ENCODE measurements at places on chromosomes 2 and 18. TPM values are rescaled to one million over a fixed set of nuclear protein-coding genes. Genes with fewer than 3 reads are reported as not detected.

Gene KCNJ13
- total RNA-seq, result not detected

DNA sequence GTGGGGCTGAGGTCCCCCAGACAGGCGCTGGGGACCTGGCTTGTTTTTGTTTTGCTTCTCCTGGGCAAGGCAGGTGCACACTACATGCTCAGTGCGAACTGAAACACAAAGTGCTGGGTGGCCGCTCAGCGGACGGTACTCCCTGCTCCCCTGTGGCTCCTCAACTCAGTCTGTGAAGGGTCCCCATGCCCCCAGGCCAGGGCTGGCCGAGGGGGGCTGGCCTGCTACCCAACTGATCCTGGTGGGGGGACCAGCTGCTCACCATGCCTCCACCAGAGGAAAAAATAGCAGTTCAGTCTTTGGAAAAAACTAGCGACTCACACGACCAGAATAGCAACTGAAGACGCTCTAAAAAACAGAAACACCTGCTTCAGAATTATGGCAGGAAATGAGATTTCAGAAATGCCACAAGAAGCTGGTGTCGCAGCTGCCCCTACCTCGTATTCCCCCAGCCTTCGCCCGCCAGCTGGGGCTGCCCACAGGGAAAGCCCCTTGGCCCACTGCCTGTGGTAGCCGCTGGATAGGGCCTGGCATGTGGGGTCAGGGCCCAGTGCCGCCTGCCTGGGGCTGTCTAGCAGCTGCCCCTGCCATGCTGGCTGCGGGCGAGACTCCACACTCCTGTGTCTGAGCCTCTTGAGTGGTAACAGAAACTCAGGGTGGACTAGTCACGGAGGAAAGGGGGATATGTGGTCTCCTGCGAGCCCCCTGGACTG is 43.7 kb downstream of the MEX3C start:
- DNase-seq, result no peak

Gene NR4A2
- 25.3 TPM for total RNA-seq

DNA sequence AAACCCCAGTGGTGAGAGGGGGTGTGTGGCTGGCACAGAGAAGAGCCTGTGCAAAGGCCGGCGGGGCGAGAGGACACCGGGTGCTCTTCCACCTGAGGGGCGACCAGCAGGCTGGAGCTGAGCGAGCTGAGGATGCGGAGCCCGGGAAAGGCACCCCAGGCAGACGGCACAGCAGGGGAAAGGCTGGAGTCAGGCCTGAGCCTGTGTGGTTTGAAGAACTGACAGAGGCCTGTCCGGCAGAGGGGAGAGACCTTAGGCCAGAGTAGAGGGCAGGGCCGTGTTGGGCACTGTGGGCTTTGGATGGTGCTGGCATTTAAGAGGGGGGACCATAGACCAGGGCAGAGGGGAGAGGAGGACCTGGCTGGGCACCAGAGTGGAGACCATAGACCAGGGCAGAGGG is 149.8 kb downstream of the RTP5 start:
- no peak for DNase-seq

GRCh38 chr2:75736276-75736675 is 25.6 kb upstream of the GCFC2 start:
- DNase-seq, result no peak

DNA sequence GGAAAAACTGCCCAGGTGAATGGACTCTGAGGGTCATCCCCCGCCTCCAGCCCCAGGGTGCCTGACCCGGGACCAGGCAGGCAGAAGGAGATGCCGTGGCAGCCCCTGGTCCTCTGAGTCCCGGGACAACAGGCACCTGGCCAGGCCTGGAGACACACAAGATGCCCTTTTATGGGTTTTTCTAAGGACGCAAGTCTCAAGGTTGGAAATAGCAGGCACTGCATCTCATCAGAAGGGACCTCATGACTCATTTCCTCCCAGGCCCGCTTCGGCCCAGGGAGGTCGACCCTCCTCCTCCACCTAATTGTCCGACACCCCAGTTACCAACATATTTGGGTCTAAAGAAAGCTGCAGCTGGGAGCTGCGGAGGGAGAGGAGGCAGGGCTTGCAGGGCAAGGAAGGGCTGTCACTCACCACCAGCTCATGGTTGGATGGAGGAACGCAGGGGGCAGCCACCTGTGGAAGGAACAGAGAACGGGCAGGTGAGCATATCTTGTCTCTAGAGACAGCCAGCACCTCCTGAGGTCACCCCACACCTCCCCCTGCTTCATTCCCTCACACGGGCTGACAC is 82.9 kb downstream of the TNS1 start:
- DNase-seq, result no peak

- peak; percentile 51 for DNase-seq
These were observed 179.4 kb upstream of the SESTD1 start for GRCh38 chr2:179444056-179444455.

DNA sequence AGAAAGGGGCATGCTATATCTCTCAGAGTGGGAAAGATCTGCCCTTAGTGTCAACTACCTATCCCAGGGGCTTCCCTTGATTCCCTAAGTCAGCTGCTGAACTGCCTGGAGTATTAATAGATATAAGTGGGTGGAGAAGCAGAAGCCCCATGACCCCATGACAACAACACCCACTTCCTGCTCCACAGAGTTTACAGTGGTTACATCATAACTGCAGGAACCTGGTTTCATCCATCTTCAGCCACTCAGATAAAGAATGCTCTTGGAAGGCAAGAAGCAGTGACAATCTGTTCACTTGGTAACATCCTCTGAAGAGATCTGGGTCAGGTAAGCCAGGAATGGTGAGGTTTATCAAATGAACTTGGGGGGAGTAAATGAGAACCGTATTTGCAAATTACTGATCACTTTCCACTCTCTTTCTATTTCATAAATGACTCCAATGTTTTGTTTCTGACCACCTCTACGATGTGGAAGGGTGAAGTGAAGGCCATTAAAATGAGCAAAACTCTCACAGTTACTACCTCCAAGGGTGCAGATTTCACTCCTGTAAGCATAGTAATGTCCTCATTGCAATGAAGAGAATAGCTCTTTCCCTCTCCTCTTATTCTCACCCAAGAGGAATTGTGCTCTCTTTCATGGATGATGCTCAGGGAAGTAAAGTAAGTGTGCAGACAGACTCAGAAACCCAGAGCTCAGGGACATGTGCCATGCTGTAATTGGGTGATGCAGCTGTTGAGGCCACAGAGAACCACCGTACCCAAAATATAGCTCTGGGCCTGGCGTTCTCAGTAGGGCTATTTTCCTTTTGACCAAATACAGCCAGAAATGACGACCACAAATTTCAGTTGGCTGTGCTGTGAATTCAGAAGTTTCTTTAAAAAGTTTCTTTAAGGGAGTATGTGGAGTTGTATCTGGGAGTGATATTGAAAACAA is 192.8 kb upstream of the APCDD1 start:
- no peak for DNase-seq

DNA sequence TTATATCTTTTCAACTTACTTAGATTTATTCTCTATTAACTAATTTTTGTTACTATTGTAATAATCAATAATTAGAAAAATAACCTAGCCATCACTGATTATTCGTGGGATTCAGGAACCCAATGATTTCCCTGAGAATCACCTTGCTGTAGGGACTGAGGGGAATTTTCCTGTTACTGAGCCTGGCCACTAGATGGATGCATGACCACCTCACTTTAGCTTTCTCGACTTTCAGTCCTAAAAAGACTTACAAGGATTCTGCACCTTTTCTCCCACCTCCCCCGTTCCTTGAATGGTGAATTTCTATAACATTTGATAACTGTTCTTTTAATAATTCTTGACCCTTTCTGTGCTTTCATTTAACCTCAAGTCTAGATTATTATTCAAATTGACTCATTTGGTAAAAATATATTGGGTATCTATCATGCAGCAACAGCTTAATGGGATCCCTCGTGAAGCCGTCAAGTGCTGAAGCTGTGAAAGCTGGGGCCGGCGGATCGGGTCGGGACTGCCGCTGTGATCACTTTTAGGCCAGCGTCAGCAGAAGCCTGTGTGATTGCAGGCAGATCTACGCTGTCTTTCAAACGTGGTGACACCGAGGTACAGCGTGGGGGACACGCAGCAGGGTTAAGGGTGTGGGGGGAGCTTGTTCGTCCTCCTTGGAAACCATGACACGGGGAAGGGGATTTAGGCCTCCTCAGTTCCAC is 38.8 kb upstream of the TMEM18 start:
- DNase-seq, result no peak

DNA sequence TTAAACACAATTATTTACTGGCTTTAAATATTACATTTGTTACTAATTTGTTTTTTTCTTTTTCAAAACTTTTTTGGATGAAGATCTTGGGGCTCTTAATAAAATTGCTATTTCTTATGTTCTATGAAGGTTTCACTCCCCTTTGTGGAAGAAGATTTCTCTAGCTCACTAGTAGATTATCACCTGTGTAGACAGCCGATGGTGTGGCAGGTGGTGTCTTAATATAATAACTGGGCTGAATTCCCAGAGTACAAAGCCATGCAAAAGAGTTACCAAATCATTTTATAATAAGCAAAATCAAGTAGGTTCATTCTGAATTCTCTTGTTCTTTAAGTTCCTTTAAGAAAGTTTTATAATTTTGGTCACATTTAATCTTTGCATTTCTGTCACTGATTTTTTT is 233.7 kb downstream of the CCDC102B start:
- DNase-seq, result no peak

Data from tibial nerve (tissue), 4 donors.